Stimulated activated CD4-positive, alpha-beta T cell treated with anti-CD3 and anti-CD28 coated beads, Interleukin-1b, Interleukin-23, amount 100 ng/mL, for 1 hour (primary cell): ENCODE measurements at places on chromosomes 1 and 21.

DNA sequence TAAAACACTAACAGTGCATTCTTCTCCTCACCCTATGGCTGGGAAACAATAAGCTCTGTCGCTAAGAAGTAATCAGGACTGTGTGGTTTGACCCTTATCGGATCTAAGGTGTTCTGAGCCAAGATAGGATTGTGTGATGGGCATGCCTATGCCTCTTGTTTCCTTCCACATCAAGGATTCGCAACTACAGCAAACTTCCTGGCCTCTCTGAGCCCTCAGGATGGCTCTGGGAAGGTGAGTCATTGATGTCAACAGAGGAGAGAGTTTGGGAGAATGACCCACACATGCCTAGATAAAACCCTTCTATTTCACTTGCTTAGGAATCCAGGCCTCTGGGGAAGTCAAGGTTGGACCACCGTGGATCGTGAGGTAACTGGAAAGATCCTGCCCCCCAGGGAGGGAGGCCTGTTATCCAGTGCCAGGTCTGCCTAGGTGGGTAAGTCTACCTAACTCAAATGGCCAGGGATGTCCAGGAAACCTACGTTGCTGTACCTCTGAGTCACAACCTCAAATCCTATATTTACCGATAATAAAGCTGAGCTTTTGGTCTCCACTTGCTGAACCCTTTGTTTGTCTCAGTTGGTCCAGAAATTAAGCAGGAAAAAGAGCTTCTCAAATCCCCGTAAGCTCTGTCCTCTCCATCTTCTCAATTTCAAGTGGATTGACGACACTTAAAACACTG lies 27.4 kb downstream of the TIAM1 start:
- no peak for DNase-seq

GRCh38 chr1:115090540-115090939 lies 1.2 kb upstream of the TSPAN2 start:
- DNase-seq: no peak

- DNase-seq: no peak
These were observed 259.3 kb upstream of the AJAP1 start for GRCh38 chr1:4395158-4395557.

DNA sequence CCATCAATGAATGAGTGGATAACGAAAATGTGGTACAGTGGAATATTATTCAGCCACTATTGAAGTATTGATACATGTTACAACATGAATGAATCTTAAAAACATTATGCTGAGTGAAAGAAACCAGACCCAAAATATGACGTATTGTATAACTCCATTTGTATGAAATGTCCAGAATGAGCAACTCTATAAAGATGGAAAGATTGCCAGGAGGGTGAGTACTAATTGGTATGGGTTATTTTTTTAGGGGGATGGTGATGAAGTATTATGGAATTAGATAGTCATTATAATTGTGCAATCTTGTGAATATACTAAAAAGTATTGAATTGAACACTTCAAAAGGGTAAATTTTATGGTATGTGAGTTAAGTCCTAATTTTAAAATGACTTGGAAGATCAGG lies 278.6 kb downstream of the SIPA1L2 start:
- no peak for DNase-seq

DNA sequence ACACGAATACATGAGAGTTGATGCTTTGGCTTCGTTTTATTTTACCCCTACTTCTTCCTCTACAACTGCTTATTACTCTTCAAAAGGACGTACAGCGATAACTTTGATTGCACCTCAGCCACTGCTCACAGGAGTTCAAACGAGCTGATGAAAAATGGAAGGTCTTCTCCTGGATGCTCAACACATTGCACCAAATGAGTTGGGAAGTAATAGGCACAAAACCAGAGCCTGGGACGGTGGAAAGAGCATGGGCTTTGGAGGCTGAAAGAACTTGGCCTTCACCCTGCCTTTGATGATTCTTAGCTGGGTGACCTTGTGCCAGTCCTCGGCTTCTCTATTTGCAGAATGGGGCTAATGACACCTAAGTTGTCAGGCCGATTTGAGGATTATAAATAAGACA lies 4.8 kb downstream of the CD53 start:
- DNase-seq: no peak

DNA sequence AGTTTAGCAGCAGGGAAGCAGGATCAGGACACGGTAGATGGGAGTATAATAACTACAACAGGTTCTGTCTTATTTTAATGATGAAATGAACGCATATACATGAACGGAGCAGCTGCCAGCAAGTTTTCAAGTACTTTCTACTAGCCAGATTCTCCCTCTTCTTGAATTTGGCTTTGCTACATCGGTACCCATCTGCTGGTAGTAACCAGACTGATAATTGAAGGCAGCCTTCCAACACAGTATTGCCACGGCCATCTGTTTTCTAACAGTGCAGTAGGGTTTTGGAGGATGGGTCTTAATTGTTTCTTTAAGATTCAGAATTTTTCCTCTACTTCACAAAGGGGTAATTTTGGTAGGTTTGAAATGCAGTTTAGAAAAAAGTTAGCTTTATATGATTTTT lies 33.4 kb downstream of the CENPF start:
- DNase-seq: no peak

DNA sequence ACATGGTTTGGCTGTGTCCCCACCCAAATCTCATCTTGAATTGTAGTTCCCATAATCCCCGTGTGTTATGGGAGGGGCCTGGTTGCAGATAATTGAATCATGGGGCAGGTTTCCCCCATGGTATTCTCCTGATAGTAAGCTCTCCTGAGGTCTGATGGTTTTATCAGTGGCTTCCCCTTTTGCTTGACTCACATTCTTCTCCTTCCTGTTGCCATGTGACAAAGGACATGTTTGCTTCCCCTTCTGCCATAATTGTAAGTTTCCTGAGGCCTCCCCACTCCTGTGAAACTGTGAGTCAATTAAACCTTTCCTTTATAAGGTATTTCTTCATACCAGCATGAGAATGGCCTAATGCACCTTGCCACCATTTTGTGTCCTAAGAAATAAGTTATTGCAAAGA lies 415.0 kb downstream of the COL11A1 start:
- DNase-seq: no peak

GRCh38 chr1:84598846-84599741 lies 24.9 kb upstream of the CTBS start:
- no peak for DNase-seq

- DNase-seq: no peak
These were observed 13.8 kb downstream of the LRRC39 start for GRCh38 chr1:100164216-100164615.

GRCh38 chr1:18805150-18805879 lies 54.1 kb downstream of the TAS1R2 start:
- no peak for DNase-seq

- no peak for DNase-seq
These were observed 2.9 kb downstream of the LMO4 start for GRCh38 chr1:87331365-87332241.

- DNase-seq: no peak
These were observed 251.3 kb downstream of the PCP4 start for GRCh38 chr21:40118527-40118926.

DNA sequence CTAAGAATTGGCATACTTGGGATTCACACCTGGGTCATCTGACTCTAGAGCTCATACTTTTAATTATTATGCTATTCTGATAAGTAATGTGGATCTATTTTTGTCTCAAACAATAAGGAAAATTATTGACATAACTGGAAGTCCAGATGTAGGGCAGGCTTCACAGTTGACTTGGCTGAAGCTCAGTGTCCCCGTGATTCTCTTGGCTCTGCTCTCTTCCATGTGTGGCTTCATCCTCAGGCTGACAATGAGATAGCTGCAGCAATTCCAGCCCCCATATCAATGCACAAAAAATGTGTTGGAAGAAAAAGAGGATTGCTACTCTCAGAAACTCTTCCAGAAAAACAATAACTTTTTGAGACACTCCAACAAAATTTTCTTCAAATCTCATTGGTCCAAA lies 23.8 kb downstream of the HSD11B1 start:
- DNase-seq: no peak

- no peak for DNase-seq
These were observed 114.2 kb upstream of the ATP1A1 start for GRCh38 chr1:116258668-116259419.

- DNase-seq: no peak
These were observed 31.1 kb upstream of the ZBTB40 start for GRCh38 chr1:22420455-22421053.

GRCh38 chr1:203531063-203531462 lies 37.1 kb downstream of the OPTC start:
- no peak for DNase-seq

- DNase-seq: no peak
These were observed 7.0 kb downstream of the CHTOP start for GRCh38 chr1:153640861-153641260.

GRCh38 chr21:33904041-33904440 lies 11.6 kb downstream of the ATP5PO start:
- no peak for DNase-seq

- DNase-seq: no peak
These were observed 34.0 kb downstream of the MTR start for GRCh38 chr1:236829085-236829484.

DNA sequence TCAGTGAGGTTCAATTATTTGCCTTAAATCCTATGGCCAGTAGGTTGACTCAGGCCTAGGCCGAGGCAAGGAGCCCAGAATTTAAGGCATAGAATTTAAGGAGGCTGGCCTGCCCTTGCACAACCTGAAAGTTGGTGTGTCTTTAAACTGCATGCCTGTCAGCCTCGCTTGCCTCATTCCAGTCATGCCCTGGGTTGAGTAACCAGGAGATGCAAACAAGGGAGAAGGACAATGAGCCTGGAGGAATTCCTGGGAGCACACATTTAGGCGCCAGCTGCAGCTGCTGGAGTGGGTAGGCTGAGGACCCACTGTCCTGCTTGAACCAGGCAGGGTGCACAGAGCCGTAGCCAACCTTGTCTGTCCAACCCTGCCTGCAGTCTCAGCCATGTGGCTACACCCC lies 11.7 kb downstream of the CD2 start:
- no peak for DNase-seq

DNA sequence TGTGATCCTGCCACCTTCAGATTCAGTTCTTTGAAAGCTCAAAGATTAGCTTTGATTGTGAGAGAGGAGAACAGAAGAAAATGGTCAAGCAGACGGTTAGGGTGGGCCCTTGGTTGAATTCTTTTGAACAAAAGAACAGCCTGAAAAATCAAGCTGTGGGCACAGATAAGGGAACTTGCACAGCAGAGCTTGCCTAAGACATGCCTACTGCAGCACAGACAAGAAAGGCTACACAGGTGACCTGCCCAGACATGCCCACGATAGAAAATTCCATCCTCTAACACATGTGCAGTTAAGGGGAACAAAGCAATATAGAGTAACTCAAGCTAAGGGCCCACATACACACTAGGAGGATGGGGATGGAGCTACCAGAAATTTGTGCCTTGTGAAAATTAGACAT lies 512.5 kb upstream of the LRRC7 start:
- DNase-seq: no peak

- no peak for DNase-seq
These were observed 58.4 kb downstream of the OVGP1 start for GRCh38 chr1:111369177-111369576.

- no peak for DNase-seq
These were observed 5.4 kb downstream of the PBX1 start for GRCh38 chr1:164564378-164564777.

GRCh38 chr1:9588551-9589143 lies at the start of gene TMEM201:
TSS of gene TMEM201 (plus strand) at chr1:9588911. CDS start at chr1:9588931, 20 bp downstream.
- DNase-seq: peak; percentile 94

- DNase-seq: no peak
These were observed 27.0 kb downstream of the DPYD start for GRCh38 chr1:97893844-97894243.

GRCh38 chr21:15797577-15798363 lies 68.0 kb downstream of the USP25 start:
- no peak for DNase-seq

- no peak for DNase-seq
These were observed 113.2 kb downstream of the LRRC53 start for GRCh38 chr1:74399249-74399648.

GRCh38 chr1:246750752-246751151 lies 26.5 kb downstream of the SCCPDH start:
- DNase-seq: no peak

- no peak for DNase-seq
These were observed 180.4 kb downstream of the FOXD2 start for GRCh38 chr1:47618222-47618720.
